HepG2 (cell line): ENCODE measurements at places on chromosomes 6 and 20.

DNA sequence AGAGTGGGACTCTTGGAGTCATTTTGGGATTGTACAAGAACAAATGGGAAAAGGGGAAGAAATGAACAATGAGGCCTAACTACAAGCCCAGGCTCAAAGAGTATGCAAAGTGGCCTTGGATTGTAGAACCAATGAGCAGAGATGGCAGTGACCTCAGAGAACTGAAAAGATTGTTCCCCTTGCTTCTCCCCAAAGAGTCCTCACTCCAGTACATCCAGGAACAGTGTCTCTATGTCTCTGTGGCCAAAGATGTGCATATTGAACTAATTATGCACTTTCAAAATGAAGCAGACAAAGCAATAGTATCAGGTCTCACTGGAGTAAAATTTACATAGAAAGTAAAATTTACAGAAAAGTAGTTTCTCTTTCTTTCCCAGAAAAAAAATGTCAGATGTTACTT lies 81.0 kb downstream of the SMLR1 start:
- DNase-seq, result no peak

DNA sequence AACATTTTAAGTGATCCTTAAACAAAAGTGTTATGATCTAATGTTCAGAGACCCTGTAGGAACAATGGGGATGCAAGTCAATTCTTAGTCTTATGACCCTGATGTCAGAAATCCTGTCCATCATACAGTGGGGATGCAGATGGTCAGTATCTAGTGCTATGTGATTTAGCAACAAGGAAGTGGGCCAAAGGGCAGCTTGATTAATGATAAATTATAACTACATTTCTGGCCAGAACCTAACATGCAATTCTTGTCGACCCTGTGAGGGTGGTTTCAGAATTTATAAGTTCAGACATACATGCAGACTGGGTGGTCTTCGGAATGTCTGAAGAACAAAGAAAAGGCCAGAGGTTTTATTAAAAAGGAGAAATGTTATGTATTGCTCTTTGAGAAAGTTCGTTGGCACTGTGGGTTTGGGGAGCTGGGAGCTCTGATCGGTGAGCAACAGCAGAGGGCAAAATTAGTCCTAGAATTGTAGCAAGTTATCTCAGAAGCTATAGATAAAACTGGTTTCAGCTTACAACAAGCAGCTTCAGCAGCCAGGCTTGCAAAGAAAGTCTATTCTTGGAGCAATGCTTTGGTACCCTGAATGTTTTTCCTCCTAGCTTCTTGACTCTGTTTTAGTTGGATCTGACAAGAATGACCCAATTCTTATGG lies 50.8 kb downstream of the RPF2 start:
- no peak for DNase-seq

- no peak for DNase-seq
These were observed 102.4 kb upstream of the CDH4 start for GRCh38 chr20:61149636-61150035.

- no peak for DNase-seq
These were observed 286.8 kb downstream of the HACE1 start for GRCh38 chr6:104572901-104573300.

- no peak for DNase-seq
These were observed 76.3 kb downstream of the TMEM170B start for GRCh38 chr6:11613858-11614257.

- DNase-seq, result no peak
These were observed 48.4 kb downstream of the GCNT2 start for GRCh38 chr6:10569392-10570127.

GRCh38 chr20:40680161-40680959 lies 8.7 kb downstream of the MAFB start:
- DNase-seq, result no peak
